HCT116 (cell line): ENCODE measurements at places on chromosomes 5 and 9.

GRCh38 chr5:57442080-57442839 lies 40.4 kb downstream of the ACTBL2 start:
- DNase-seq = no peak

- DNase-seq = no peak
Observed at GRCh38 chr5:53291528-53291927, 182.0 kb upstream of the MOCS2 start.

DNA sequence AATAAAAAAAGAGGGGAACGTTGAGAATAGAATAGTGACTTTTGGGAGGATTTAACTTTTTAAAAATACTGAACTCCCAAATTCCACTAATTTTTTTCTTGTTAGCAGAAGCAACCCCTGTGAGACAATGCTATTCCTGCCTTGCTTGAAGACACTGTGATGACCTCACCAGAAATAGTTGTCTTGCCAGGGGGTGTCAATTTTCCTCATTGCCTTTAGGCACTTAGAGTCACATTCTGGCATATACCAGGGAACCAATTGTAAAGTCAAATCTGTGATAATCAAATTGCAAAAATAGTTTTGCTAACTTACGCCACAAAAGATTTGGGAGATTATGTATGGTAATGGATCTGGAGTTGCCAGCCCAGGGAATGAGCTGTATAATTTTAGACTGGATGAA lies 42.8 kb upstream of the RPS23 start:
- DNase-seq = no peak

DNA sequence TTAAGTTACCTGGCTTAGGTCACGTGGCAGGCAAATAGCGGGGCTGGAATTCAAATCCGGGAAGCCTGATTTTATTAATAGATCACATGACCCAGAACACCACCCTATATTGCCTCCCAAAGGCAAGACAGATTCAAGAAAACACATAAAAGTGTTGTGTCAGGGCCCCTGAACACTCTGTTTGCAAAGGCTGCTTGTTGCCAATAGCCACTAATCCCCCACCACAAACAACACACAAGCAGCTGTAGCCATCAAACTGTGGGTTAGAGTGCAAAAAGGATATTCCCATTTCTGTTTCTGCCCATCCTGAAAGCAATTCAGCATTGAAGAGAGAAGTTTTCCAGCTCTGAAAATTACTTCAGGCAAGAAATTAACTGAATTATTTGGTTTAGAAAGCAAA lies 358.9 kb upstream of the RFX3 start:
- DNase-seq = no peak

DNA sequence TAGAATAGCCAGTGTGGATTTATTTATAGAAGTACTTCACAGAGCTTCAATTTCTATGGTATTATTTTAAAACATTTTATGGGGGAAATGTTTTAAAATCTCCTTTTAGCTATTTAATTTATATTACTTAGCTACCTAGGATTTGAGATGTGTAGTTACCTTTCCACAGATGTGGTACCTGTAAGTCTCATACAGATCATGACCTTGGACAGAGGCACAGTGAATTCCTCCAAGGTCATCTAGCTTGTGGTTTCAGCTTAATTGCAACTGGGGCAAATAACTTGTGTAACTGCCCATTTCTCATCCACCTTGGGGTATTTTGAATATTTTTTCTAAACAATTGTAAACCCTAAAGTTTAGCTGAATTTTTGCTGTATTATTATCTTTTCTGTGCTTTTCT lies 89.2 kb downstream of the DMRTA1 start:
- no peak for DNase-seq

GRCh38 chr5:17190242-17190778 lies 27.1 kb upstream of the BASP1 start:
- DNase-seq = peak; percentile 46

DNA sequence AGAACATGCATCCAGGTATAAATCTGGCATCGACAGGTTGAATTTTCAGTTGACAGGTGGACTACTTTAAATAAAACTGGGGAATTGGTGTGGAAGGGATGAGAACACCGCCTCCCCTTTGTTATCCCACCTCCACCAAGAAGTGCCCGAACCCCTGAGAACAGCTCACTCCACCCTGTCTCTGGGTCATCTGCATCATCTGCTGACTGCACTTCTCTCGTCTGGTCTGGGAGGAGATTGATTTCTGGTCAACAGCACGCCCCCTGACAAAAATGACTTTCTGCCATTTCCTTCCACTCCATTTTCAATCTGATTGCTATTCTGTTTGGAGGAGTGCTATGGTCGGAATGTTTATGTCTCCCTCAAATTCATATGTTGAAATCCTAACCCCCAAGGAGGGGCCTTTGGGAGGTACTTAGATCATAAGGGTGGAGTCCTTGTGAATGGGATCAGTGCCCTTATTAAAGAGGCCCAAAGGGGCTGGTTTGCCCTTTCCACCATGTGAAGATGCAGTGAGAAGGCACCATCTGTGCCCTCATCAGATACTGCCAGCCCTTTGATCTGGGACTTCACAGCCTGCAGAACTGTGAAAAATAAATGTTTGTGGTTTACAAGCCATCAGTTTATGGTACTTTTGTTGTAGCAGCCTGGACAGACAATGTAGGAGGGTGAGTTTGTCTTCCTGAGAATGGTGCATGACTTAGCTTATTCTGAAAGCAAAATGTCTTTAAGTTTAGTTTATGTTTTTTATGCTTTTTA lies 145.7 kb downstream of the EGFLAM start:
- no peak for DNase-seq

- no peak for DNase-seq
Observed at GRCh38 chr9:21831841-21832509, 29.5 kb downstream of the MTAP start.

- no peak for DNase-seq
Observed at GRCh38 chr5:153373130-153373498, 117.4 kb upstream of the GRIA1 start.

GRCh38 chr9:132794730-132795380 lies 83.2 kb downstream of the AK8 start:
- no peak for DNase-seq

DNA sequence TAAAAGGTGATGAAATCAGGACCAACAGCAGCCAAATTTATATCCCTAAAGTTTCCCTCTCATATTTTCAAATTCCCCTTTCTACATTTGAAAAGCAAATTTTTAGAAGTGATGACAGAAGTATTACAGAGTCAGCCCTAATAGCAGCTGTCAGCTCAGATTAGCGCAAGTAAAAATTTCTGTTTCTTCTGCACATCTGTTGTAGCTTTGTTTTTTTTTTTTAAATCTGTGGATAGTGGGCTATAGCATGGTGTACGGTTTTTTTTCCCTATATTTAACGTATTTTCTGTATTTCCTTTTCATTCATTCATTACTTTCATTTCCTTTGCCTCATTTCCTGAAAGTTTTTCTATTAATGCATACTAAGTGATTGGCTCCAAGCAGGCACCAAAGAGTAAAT lies 99.1 kb downstream of the MACIR start:
- DNase-seq = no peak

- DNase-seq = no peak
Observed at GRCh38 chr5:85334-85995, 6.5 kb upstream of the PLEKHG4B start.

DNA sequence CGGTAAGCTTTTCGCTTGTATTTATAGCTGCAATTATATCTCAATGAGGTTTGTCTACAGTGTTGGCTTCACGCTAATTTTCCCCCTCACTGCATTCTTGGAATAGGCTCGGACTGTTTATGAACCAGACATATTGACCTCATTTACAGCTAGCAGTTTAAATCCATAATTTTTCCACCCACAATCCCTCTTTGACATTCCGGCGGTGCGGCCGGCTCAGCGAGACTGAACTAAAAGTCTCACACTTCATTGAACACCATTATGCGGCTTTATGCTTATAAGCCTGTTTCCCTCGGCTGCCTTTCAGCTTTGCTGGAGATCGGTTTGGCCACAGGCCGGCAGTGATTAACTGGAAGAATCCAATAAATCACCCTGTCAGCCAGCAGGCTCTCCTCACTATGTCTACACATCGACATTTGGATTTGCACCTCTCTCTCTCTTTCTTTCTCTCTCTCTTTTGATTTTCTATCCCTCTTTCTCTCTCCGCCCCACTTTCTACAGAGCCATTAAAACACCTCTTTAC lies 315.0 kb upstream of the TLE4 start:
- DNase-seq = no peak

DNA sequence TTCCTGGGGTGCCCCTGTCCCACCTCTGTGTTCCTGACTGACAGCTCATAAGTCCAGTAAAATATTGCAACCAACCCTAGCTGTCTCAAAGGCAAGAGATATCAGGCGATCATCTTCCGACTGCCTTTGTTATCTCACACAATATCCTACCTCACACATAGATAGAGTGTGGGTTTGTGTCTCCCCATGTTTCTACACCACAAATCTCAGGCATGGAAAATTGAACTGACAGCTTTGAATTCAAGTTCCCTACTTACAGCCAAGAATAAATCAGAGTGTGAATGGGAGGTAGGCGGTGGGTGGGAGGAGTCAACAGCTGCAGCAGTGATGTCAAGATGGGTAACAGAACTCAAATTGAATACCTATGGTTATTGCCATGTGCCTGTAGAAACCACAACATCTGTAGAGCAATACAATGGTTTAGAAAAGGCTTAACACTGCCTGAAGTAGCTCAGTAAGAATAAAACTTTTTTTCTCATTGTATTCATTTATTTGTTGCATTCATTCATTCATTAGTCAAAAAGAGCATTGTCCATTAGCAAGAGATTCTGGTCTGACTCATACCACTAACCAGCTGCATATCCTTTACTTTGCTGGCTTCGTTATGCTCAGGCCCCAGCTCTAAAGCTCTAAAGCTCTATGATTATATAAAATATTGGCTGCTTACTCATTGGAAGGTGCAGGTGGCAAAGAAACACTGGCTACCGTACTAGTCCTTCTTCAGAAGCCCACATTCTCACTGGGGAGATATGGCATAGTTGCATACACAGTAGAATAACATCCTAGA lies 108.2 kb upstream of the DMAC1 start:
- DNase-seq = no peak

DNA sequence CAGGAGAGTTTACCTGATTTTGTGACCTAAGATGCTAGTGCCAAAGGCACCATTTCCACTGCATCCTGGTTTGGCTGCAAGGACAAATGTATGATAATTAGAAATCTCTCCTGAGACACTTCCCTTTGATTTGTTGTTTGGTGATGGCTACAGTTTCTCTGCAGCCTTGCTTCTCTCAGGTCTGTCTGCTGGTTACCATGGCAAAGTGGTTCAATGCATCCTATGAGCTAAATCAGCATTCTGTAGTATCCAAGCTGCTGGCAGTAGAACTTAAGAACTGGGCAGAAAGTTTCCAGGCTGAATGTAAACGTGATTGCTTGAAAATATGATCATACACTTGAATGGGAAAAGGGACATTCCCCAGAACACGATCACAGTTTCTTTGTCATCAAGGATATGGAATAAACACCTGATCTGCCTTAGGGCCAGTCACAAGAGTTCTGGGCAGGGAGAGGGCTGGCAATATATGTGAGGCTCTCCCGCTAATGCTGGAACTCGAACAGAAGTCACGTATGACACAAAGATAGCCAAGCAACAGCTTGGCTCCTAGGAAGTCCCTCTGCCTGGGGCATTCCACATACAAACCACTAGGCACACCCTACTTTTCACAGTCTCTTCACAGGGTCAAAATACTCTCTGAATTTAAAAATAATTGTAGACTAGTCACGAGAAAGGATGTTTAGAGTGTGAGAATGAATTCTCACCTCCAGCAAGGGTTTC lies 138.1 kb upstream of the GRAMD2B start:
- no peak for DNase-seq
